HCT116 (cell line): ENCODE measurements at places on chromosomes 7 and 10.
A peak's percentile ranks its signal among the peaks of the same experiment; 100 is the strongest.

DNA sequence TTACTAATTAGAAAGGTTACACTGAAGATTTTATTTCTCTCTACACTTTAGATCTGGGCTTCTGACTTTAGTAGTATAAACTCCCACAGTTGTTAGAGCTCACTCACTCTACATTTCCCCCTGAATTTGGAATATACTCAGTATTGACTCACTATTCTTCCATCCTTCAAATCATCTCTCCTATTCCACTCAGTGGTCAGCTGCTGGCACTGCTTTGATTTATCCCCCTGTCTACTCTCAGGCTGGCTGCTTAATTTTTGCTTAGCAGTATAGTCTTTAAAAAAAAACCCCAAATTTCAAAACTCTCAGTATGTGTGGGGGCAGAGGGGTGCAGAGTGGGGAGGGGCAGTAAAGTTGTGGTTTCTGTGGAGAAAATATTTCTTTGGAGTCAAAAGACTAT, 68.9 kb downstream of the CDK6 start:
- DNase-seq = no peak

GRCh38 chr7:85041605-85042216, 145.1 kb downstream of the SEMA3D start:
- DNase-seq = peak; percentile 62

- no peak for DNase-seq
Measured at GRCh38 chr10:36457751-36458150, 667.6 kb upstream of the ANKRD30A start.

- no peak for DNase-seq
Measured at GRCh38 chr7:123754271-123754871, 5.6 kb upstream of the WASL start.

DNA sequence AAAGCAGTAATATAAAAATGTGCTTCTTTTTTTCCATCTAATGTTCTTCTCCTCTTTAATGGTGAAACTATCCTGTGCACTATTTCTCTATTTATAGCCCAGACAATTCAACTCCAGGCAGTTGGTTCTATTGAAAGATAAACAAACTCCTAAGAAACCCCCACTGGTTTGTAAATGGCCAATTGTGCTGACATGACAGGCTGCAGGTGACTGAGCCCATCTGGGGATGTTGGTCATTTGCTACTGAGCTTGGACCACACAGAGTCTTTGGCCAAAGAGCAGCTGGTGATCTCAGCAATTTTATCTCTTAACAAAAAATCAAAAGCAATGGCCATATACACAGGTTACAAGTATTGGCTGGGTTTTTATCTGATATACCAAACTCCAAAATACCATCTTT, 631.8 kb upstream of the CELF2 start:
- DNase-seq = no peak

DNA sequence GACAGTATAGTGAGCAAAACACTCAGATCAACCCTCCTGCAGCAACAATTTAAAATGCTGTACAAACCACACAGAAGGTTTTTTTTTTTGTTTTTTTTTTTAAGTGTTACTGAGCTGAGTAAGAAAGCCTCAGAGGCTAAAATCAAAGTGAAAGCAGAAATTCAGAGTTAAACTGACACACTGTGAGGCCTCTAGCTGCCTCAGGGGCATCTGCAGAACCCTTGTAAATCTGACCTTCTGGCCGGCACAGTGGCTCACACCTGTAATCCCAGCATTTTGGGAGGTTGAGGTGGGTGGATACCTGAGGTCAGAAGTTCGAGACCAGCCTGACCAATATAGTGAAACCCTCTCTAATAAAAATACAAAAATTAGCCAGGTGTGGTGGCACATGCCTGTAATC, 7.4 kb upstream of the GNA12 start:
- DNase-seq = no peak

GRCh38 chr10:112695539-112695938, 248.5 kb downstream of the VTI1A start:
- no peak for DNase-seq

- no peak for DNase-seq
Measured at GRCh38 chr7:63080406-63080805, 918.2 kb upstream of the ZNF722 start.

GRCh38 chr10:129743738-129744133, 220.3 kb downstream of the EBF3 start:
- no peak for DNase-seq

DNA sequence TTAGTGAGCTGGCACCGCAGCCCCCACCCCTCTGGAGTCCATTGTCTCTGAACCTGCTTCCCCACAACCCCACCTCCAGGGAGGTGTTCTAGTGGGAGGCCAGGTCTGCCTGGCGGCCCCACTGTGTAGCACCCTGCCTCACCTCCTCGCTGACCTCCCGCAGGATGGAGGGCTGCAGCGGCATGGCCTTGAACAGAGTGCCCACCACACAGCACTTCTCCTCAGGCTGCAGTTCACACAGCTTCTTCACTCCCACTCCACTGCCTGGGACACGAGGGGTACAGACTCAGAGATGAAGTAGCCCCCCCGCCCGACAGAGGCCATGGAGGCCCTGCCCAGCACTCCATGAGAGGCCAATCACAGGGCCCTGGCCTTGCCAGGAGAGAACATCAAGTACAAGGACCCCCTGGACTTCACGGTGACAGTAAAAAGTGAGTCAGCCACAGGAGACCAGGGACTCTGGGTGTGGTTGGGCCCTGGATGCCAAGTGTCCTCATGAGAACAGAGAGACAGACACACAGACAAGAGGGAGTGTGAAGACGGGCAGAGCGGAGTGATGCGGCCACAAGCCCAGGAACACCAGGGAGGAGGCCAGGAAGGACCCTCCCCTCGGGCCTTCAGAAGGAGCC, 5.4 kb downstream of the POLD2 start:
- DNase-seq = no peak

DNA sequence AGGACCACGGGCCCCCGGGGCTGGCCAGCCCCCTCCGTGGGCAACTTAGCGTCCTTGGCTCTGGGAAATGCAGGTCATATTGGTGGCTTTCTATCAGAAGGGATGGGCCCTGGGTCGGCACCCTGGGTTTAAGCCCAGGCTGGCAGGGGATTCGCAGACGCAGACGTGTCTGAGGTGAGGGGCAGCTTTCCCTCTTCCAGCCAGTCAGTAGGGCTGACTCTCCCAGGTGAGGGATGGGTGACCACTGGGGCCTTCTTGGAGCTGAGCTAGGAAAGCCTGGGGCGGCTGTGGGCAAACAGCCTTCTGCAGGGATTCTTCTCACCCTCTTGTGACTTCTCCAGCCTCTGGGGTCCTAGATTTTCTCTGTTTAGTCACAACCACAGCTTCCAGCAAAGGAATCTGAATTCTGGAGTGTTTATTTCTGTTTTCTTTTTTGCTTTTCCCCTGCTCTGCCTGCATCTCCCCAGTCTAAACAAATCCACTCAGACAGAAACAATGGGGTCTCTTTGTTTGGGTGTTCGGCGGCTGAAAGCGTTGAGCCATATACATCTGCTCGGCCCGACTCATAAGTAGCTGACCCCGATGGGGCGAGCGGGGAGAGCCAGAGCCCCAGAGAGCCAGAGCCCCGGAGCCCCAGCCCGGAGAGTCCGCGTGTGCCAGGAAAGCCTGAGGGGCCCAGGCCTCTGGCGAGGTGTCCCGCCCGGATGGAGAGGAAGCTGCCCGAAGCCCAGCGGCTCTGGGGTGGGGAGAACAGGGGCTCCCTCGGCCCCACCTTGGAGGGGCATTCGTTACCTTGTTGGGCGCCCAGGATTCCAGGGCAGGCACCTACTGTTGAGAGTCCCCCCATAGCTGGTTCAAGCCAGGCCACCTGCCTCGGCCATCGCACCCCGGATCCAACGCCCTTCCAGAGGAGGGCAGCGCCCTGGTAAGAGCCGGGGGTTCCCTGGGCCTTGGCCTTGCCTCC, 2.0 kb downstream of the MNX1 start:
- no peak for DNase-seq

DNA sequence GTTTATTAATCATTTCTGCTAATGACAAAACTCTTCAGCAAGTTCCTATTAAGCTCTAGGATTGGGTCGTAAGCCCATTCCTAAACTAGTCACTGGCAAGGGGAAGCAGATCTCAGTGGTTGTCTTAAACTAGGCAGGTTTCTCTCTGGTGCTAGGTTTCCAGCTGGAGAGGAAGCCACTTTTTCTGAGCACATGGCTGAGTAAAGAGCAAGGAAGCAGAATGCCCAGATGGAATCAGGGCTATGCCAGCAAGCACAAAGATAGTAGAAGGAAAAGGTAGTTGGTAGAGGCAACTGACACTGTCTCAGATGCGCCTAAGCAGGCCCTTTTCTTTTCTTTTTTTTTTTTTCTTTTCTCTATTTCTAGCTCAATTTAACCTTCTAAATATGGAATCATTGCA, 224.9 kb downstream of the EXOC4 start:
- no peak for DNase-seq

GRCh38 chr10:36256948-36257356, 614.9 kb upstream of the FZD8 start:
- no peak for DNase-seq

- no peak for DNase-seq
Measured at GRCh38 chr7:28955356-28955717, 2.8 kb downstream of the TRIL start.

DNA sequence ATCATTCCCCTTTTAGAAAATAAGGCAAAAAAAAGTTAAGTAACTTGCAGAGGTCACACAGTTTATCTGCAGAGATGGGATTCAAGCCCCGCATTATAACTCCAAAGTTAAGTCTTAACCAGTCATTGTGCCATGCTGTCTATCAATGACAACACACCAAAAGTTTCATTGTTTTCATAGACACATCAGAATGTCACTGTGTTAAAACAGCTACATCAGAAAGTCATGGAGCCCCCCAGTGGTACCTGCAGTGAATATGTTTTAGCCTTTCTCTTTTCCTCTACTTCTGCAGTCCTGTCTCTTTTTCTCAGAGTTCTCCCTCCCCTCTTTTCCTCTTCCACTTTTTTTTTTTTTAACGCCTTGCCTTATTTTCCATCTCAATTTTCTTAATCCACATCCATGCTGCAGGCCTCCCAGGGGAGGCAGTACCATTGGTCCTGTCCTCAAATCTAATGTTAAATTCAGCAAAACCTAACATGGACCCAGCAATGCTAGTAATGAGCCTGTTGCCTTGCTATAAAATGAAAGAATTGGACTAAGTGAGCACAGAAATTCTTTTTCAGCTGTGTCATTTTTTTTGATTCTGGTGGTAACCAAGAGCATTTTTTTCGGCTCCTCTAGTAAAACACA, 3.8 kb upstream of the NRCAM start:
- peak; percentile 4 for DNase-seq

- no peak for DNase-seq
Measured at GRCh38 chr10:86177537-86178155, 188.9 kb downstream of the GRID1 start.

- DNase-seq = no peak
Measured at GRCh38 chr7:153523320-153524015, 528.7 kb upstream of the DPP6 start.

- DNase-seq = no peak
Measured at GRCh38 chr10:228366-228765, 93.1 kb downstream of the ZMYND11 start.

GRCh38 chr10:130742941-130743675, 568.4 kb downstream of the TCERG1L start:
- DNase-seq = no peak

DNA sequence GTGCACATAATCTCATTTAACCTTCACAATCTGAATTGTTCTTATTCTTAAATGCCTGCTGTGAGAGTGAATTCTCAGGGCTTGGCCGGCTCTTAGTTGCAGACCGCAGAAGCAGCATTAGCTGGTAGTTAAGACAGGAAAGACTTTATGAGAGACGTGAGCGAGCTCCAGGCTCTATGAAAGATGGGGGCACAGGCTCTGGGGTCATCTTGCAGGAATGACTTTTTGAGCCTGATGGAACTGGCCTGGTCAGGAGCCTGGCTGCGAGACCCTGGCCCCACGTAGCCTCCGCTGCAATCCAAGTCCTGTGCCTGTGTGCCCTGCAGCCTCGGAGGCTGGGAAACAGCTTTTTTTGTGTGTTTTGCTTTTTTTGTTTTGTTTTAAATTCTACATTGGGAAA, 958.8 kb upstream of the ZNF722 start:
- DNase-seq = no peak

DNA sequence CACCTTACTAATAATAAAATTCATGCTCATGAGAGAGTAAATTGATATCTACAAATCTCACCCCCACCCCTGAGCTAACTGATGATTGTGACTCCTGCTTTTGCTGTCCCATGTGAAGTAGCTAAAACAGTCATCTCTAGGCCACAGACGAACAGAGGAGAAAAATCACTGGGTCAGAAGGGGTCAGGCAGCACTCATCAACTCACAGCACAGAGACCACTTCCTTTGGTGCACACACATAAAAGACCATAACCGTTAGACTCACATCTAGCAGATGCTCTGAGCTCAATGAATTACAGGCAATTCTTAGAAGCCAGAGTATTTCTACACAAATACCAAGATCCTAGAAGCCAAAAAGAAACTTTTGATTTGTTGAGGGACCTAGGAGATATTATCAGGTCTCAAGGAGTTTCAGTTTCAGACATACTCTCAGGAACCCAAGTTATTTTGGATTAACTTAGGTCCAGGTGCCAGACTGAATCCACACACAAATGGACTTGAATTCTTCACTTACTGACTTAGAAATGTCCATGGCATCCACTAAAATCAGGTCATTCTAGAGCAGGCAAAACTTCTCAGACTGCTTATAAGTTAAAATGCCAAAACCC, 65.0 kb upstream of the TES start:
- no peak for DNase-seq

- no peak for DNase-seq
Measured at GRCh38 chr7:50352282-50352681, 47.8 kb downstream of the IKZF1 start.

DNA sequence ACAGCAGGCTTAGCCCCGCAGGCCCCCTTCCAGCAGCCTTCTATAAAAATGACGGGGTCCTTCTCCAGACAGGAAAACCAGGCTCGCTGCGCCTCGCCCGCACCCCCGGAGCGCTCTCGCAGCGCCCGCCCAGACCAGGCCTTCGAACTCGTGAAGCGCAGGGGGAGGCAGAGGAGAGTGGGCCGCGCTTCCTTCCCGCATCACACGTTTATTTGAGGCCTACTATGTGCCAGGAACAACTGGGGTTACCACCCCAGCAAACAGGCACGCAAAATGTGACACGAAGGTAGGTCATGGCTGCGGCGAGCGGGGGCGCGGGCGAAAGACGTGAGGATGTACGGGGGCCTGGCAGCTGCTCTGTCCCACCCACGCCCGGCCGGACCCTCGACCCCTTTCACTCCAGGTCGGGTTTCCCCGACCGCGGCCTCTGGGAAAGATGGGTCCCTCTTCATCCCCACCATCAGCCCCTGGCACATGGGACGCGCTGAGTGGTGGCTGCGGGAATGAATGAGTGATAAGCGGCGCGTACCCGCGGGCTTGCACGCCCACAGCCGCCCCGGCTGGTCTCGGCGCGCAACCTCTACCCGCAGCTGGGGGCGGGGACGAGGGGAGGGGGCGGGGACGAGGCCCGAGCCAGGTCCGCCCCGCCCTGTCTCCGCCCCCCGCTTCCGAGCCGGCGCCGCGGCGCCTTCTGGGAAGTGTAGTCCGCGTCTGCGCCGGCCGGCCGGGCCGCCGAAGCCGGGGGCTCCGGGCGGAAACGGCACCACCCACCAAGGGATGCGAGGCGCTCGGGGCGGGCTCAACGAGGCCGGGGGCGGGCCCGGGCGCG, 59.1 kb downstream of the ZNF467 start:
- no peak for DNase-seq
